ENCODE measurements at places on chromosomes 2 and 18.
A peak's percentile ranks its signal among the peaks of the same experiment; 100 is the strongest.

DNA sequence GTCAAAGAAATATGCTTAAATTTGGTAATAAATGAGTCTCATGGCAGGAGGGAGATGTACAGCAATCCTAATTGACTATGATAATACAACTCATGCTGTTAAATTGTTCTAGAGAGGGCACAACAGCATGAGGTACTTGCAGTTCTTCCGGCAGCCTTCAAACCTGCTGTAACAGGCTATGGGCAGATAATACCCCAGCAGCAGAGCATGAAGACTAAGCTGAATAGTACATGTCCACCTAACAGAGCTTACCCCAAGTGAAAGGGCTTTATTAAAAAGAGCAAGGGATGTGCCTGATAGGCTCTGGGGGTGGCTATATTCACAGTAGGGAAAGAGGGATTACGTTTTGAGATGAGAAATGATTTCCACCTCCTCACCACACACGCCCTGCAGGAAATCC lies 28.9 kb downstream of the MRO start:
- no peak for DNase-seq

- peak; percentile 22 for DNase-seq
These were observed 18.4 kb upstream of the WIPF1 start for GRCh38 chr2:174615871-174616436.

DNA sequence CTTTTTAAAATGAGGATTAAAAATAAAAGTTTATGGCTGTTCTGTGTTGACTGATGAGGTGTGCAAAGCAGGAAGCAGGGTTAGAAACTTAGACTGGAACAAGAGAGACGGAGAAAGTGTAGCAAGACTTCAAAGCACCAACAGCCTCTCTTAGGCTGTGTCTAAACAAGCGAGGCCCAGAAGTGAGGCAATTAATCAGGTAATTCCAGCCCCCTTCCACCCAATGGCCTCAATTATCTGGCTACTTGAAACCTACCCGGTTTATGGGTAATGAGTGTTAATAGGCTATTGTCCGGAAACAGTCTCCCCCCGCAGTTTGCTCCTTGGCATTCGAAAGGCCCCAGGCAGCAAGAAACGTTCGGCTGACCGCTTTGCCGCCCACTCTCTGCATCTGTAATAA lies 171.7 kb upstream of the MYCN start:
- no peak for DNase-seq

DNA sequence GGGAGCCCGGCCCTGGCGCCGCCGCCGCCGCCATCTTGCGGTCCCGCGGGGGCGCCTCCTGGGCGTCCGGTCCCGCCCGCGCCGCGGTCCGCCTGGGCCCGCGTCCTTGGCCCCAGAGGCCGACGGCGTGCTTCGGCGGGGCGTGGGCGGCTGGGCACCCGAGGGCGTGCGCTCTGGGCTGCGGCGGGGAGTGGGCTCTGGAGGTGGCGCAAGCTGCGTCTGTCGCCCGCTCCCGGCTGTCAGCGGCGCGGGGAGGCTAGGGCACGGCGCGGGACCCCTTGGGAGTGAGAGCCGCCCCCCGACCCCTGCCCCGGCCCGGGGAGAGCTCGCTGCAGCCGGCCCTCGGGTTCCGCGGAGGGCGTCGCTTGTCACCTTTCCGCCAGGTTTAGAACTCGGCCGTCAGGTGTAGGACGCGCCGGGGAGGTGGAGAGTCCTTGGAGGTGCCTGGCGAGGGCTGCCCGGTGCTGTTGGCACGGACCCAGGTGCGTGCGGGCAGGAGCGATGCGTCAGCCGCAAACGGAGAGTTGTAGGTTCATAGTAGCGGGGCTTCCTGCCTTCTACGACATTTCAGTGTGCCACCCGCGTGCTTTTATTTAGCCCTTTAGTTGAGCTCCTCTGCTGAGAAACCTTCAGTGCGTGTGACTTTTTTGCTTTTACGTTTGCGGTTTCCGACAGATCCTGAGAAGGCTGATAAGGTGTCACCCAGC lies 921 bp downstream of the VAPA start:
- peak; percentile 66 for DNase-seq

GRCh38 chr18:46736135-46736534 lies 20.7 kb downstream of the ST8SIA5 start:
- DNase-seq = no peak

DNA sequence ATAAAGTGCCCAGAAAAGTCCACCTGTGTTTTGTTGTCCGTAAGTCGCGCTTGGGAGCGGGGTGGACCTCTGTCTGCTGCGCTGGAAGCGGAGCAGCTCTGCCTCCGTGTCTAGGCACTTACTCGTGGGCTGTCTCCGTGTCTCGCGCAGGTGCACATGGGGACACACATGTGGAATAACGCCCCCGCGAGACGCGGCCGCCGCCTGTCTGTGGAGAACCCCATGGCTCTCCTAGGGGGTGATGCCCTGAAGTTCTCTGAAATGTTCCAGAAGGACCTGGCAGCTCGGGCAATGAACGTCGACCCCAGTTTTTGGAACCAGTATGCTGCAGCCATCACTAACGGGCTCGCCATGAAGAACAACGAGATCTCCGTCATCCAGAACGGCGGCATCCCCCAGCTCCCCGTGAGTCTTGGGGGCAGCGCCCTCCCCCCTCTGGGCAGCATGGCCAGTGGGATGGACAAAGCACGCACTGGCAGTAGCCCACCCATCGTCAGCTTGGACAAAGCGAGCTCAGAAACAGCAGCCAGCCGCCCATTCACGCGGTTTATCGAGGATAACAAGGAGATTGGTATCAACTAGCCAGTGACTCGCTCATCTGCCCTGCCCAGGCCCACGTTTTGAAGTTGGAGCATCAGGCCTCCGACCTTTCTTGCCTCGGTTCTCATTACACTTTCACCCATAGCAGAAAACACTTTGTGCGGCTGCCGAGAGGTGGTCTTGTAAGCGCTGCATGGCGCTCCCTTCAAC lies 17.3 kb downstream of the SALL3 start:
- no peak for DNase-seq

- DNase-seq = peak; percentile 17
These were observed 980 bp upstream of the PDE6D start for GRCh38 chr2:231781798-231782726.

GRCh38 chr2:167491788-167492187 lies 603.5 kb downstream of the XIRP2 start:
- no peak for DNase-seq

DNA sequence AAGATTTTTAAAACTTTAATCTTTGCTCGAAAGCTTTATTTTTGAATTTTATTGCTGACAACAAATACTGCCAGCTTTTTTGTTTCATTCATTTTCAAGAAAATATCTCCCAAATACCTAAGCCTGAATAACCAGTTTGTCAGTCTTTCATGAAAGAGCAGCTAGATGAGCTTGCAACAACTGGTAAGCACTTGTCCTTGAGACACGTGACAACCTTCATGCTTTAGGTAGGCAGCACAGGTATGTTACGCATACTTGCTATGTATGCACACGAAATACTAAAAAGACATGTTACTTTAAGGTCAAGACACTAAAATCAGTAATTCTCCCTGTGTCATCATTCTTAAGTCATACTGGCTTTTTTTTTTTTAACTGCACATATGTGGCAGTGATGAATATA lies 12.3 kb downstream of the CEBPZ start:
- DNase-seq = no peak

DNA sequence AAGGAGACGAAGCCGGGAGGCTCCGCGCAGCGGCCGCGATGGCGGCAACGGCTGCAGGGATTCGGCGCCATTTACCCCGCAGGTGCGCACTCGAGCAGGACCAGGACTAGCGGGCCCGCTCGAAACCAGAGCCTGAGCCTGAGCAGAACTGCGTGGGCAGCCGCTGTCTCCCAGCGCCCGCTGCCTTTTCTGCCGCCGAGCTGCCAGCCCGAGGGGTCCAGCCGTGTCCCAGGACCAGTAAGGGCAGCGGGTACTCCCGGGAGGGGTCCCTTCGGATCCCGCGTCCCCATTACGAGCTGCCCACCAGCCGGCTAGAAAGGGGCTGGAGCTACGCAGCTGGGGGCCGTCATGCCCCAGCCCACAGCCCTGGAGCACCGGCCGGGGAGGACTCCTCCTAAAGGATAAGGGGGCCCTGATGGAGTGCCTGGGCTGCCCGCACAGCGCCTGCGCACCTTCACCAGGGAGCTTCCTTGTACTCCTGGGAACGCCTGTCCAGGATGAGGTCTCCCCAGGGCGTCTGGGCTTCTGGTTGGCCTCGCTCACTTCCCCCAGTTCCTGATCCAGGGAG lies 9.9 kb downstream of the ALPP start:
- DNase-seq = no peak

- DNase-seq = no peak
These were observed at the start of gene UPP2 for GRCh38 chr2:158101384-158101926. Gene UPP2, plus strand, starts transcription at chr2:158101876. Its CDS starts 188 bp downstream, at chr2:158102064.

- DNase-seq = no peak
These were observed 51.9 kb upstream of the FANCL start for GRCh38 chr2:58293056-58293455.

GRCh38 chr2:26562811-26563645 lies 78.1 kb downstream of the CIB4 start:
- peak; percentile 15 for DNase-seq

DNA sequence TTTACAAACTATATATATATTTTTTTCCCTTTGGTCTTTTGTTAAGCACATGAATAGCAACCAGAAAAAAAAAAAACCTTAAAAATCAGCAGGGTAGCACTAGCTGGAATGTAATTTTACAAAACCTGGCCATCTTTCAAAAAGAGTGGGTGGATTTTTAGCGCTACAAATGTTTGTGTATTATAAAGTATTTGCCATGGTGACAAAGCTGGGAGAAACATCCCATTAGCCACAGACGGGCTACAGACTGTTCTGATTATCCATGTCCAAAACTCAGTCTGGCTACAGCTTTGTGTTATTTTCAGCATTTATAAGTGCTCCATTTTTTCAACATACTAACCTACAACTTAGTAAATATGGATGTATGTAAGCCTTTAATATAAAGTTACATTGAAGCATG lies 249.5 kb upstream of the TANK start:
- DNase-seq = no peak

GRCh38 chr18:34203866-34204265 lies 20.8 kb downstream of the NOL4 start:
- DNase-seq = no peak

DNA sequence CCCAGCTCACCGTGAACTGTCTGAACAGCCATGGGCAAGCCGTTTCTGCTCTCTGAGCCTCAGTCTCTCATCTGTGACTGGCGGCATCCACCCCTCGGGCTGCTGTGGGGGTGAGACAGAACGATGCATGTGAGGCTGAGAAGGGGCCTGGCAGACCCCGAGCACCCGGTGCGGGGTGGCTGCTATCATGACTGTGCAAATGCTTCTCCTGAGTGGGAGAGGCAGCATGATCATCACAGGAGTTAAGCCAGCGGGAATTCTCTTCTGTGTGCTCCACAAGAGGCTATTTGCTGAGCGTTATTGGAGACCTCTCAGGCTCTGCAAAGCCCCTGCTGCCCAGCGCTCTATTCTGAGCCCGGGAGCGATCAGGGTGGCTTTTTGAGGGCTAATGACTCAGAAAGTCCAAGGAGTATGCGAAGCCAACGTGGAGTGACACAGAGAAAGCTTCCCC lies 45.8 kb upstream of the ID2 start:
- DNase-seq = no peak

DNA sequence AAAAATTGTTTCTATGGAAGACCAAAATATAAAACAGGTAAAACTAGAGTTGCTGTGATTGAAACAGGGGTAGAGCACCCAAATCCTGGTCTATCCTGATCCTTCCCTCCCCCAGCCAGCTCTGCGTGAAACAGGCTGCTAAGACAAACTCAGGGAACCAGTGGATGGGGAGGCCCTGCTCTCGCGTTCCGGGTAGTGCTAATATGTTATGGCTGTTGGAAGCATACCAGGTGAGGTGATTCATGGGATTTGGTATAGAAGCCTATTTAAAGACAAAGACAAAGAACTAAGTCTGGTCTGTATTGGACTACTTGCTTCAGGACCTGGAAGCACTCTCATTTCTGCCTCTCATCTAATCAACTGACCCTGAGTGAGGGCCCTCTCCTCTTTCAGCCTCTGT lies 63.0 kb upstream of the CCBE1 start:
- no peak for DNase-seq

- DNase-seq = no peak
These were observed 31.9 kb downstream of the CIB4 start for GRCh38 chr2:26609205-26609631.

DNA sequence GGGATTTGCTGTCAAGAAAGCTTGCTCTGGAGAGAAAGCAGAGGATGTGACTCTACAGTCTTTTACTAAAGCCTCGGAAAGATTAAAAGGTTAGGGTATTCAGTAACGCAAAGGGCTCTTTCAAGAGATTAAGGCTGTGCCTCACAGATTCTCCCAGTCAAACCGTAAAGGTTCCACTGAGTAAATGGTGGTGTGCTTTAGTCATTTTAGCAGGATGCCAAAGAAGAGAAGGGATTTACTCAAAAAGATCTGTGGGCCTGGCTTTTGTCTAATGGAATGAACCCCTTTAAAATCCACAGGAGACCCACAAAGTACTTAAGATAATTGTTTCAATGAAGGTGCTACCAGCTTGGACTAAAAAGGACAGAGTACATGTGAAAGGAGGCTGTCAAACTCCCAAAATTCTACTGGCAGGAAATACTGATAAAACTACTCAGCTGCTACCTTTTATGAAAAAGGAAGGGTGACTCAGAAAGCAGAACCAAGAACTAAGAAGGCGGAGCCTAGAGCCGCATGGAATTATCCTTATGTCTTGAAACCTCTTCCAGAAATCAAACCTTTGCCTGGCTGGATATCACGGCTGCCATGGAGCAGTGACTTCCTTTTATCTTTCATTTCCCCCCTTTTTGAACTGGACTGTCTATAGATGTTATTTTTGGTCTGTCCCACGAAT lies 670.2 kb upstream of the ZEB2 start:
- peak; percentile 44 for DNase-seq

DNA sequence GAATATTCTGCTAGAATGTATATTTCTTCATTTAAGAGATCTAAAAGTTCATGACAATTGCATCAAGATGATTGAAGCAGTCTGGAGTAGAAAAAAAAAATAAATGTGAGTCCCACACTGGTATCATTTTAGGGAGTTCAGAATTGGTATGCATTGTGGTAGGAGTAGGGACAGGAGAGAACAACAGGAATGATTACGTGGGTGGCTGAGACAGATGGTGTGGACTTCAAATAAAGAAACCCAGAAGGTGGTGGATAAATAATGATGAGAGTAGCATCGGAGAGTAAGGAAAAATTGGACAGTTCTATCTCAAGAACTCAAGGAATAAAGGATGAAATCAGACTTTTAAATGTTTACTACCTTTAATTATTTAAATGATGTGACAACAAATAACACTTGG lies 289.6 kb downstream of the GALNT13 start:
- DNase-seq = no peak

DNA sequence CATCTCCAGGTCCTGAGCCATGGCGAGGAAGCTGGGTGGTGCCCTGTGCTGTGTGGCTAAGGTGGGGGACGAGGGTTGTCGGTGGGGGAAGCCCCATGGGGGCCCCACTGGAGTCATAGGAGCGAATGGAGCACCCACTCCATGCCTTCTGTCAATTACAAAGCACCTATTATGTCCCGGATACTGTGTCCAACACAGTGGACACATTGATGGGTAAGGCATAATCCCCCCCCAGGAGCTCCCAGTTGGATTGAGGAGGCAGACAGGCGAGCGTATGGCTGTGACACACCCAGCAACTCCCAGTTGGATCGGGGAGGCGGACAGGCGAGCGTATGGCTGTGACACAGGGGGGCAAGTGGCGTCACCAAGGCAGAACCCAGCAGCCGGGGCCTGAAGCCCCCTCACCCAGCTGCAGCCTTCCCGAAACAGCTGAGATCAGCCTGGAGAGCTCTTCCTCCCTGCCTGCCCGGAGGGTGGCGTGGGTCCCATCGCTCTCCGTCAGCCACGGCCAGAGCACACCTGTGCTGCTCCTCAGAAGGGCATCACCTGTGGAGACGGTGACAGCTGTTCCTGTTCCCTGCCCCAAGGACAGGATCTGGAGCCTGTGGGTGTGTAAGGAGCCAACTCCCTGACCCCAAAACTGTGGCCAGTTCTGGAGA lies 69.6 kb downstream of the HPCAL1 start:
- DNase-seq = no peak
